Lung (tissue), 17 donors: ENCODE measurements at places on chromosomes 12 and 14. TPM values are rescaled to one million over a fixed set of nuclear protein-coding genes. Genes with fewer than 3 reads are reported as not detected.

GPR68 gene
- total RNA-seq, result 2.3 TPM

DNA sequence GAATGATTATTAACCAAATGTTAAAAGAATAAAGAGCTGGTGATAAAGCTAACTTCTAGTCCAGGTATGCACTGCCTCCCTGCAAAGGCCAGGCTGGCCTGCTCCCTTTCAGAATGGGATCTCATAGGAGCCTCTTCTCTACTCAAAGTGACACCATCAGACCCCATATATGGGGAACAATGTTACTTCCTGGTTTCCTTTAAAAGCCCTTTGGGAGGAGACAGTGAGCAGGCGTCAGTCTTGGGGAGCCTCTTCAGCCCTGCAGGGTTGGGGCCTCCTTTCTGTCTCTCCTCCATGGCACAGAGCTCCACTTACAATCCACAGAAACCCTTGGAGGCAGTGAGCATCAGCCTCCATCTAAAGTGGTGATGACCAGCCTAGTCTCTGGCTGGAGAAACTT, 17.3 kb upstream of the GPRC5A start:
- H3K4me3 ChIP-seq, result no peak overlapping the region
- H3K27me3 ChIP-seq, result no peaks in the 10 kb centered on the region
- no peaks in the 10 kb centered on the region for H3K36me3 ChIP-seq
- DNase-seq, result no peak

GPRC5D gene
- total RNA-seq, result not detected

DNA sequence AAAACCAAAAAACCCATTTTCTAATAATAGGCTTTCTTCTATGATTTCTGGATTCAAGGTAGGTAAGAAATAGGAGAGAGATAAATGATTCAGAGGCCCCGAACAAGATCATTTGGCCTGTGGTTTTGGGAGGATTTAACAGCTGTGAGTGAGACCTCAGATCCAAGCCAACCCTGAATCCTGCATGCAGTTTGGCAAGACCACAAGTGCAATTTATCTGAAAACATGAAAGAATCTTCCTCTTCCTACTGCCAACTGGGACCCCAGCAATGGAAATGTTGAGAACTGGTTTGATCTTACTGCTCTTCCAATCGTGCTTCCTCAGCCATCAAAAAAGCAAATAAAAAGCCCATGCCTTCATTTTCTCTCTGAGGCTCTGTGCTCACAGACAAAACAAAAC, 519.7 kb upstream of the TBX3 start:
- no peaks in the 10 kb centered on the region for H3K36me3 ChIP-seq
- no peak overlapping the region for H3K4me3 ChIP-seq
- peak; percentile 77 for DNase-seq
- H3K27me3 ChIP-seq, result no peaks in the 10 kb centered on the region
- H3K27ac ChIP-seq, result no peak overlapping the region

MYF5 gene
- not detected for total RNA-seq

GRCh38 chr14:51081209-51081608, 13.7 kb downstream of the TRIM9 start:
- no peak overlapping the region for H3K27ac ChIP-seq
- no peaks in the 10 kb centered on the region for H3K27me3 ChIP-seq
- no peak for DNase-seq
- H3K4me3 ChIP-seq, result no peak overlapping the region
- no peaks in the 10 kb centered on the region for H3K4me1 ChIP-seq
